GM23248 (cell line): ENCODE measurements at places on chromosomes 4 and X. TPM values are rescaled to one million over a fixed set of nuclear protein-coding genes. Genes with fewer than 3 reads are reported as not detected.

DNA sequence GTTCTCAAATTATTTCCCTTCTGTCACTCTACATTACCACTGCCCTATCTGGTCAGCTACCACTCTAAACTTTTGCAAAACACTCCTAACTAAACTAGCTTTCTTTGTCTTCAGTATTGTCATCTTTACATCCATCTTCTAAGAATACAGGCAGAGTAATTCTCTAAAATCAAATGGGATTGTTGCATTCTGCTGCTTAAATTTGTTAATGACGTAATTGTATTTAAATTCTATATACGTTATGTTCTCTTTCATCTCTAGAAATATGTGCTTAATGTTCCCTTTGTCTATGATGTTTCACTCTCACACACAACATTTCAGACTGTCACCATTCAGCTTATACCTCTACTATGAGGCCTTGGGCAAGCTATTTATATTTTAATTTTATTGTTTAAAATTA lies 1041.1 kb upstream of the POU3F4 start:
- DNase-seq, result no peak

- no peak for DNase-seq
Measured at GRCh38 chr4:6137027-6137746, 63.2 kb downstream of the JAKMIP1 start.

DNA sequence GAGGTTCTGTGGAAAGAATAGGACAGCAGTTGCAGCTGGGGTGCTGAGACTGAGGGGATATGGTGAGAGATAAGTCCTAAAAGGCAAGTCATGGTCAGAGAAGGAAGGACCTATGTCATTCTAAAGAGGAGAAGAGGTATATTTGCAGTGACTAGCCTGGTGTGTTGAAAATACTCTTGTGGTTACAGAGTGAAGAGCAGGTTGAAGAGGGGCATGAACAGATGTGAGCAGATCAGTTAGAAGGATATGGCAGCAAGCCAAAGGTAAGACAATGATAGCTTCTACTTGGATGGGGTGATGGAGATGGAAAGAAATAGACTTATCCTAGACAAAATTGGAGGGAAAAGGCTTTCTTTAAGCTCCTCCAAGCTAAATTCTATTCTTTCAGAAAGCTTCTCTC lies 469.8 kb upstream of the CPEB2 start:
- no peak for DNase-seq

DNA sequence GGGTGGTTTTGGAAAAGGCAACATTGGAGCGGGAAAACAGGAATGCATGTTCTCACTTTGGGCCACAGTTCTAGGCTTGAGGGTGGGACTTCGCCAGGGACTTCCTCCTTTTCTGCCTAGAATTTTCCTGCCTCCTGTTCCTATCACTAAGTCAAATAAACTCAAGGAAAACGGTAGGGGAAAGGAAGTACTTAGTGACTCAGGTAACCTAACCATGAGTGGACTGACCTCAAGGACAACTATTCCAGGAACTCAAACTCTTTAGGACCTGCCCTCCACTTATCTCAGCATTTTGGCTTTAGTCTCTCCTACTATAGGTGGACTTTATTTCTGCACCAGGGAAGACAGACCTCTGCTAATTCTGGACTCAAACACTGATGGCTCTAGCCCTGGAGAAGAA lies 281.7 kb downstream of the ZNF674 start:
- DNase-seq, result no peak

DNA sequence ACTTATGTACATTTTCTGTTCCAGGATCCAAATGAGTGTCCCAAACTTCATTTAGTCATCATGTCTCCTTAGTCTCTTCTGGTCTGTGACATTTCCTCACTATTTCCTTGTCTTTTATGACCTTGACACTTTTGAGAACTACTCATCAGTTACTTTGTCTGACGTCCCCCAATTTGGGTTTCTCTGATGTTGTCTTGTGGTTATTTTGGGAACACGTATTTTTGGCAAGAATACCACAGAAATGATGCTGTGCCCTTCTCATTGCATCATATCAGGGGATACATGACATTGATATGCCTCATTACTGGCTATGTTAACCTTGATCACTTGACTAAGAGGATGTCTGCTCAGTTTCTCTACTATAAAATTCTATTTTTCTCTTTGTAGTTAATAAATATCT lies 308.8 kb downstream of the ZNF674 start:
- DNase-seq, result no peak

The TRIM61 gene
- polyA plus RNA-seq, result 0.18 TPM in 1 of 2 replicates, not detected in the other

- DNase-seq, result no peak
Measured at GRCh38 chr4:39542611-39543012, 15.4 kb upstream of the UGDH start.
